ENCODE measurements at places on chromosomes 2 and 18.

- no peak for DNase-seq
These were observed 9.2 kb upstream of the TMEM247 start for GRCh38 chr2:46470114-46470628.

GRCh38 chr18:35038881-35039491 is 2.2 kb upstream of the MAPRE2 start:
- no peak for DNase-seq

DNA sequence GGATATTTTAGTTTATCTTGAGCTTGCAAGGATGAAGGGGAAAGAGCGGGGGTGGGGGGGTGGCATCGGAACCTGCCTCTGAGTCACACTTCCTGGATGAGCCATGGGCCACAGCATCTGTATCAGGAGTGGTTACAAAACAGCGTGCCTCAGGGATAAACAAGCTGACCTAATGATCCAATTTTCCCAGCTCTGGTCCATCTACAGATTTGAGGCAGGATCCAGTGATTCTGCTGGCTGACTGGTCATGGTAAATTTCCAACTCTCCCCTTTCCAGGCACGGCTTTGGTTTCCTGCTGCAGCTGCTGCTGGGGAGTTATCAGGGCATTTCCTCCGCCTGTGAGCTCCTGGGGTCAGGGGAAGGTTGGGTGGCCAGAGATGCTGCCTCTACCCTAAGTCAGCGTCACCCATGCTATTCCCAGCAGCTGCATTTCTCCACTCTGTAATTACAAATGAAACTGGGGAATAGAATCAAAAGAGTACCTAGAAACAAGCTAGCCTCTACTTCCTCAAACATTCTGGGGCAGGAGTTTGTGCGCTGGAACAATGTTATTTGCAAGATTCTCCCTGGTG is 4.7 kb upstream of the HPCAL1 start:
- peak; percentile 51 for DNase-seq

DNA sequence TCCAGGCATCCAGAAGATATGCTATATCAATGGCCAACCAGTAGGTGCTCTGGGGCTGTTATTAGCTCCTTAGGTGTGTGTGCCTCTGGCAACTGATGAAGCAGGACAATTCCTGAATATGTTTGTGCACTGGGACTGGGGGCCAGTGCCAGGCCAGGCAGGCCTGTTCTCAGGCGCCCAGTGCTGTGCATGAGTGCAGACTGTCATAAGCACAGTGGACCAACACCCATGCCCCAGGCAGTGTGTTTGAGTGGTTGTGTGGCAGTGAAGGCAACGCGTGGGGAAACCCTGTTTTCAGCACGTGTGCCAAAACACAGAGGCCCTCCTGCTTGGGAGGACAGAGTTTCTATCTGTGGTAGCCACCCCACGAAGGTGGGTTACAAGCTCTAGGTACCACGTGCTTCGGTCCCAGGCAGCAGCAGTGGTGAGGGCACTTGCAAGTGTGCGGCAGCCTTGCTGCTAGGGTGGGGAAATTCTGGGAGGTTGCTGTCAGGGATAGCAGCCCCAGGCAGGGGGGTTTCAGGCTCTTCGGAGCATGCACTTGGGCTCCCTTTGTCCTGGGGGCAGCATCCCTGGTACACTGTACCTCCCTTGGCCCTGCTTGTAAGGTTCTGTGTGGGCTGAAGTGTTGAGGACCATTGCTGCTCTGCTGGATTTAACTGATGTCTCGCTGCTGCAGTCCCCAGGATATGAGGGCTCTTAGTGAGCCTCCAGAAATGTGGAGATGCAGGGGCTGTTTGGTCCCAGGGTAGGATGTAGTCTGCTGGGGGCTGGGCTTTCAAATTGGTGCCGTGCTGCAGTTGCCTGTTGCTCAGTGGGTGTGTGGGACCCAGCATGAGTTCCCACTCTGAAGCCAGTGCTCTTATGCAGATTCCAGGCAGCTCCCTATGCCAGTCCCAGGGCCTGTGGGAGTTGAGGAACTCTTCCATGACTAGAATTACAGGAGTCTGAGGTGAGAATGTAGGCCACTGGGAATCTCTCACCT is 280.9 kb downstream of the RPRM start:
- no peak for DNase-seq

- DNase-seq, result no peak
These were observed 4.8 kb upstream of the ZFP36L2 start for GRCh38 chr2:43230951-43231827.

DNA sequence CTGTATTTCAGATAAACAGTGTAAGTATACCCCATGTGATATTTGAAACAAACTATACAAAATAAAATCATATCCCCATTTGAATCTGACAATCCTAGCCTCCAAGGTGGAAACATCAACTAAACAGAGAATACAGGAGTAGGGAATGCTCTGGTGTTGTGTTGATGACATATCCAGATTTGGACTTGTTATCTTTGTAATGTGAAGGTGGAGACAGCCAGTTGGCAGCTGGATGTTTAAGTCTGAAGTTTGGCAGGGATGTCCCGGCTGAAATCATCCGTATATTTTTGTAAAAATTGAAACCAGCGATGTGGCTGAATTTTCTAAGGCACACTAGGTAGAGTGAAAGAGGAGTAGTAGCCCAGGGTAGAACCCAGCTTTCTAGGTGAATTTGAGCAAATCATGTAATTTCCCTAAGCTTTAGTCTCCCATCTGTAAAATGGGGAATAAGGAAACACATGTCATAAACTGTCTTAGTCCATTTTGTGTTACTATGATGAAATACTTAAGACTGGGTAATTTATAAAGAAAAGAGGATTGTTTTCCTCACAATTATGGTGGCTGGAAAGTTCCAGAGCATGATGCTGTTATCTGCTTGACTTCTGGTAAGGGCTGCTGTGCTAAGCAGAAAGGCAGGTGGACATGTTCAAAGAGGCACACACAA is 246.6 kb upstream of the APCDD1 start:
- DNase-seq, result no peak

DNA sequence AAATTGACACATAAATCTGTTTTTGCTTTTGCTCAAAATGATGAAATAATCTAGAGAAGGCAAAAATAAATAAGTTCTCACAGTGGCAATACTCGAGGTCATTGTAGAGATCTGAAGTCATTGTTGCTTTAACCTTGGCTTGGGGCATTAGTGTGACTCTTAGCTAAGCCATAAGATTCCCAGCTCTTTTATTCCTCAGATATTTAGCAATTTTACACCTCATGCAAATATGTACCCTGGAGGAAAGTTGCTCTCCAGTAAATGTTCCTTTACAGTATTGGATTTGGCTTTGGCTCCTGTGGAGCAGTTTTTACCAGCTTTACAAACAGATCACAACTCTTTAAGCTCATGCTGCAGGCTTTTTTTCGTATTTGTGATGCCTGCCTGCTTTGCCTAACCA is 134.2 kb upstream of the NABP1 start:
- DNase-seq, result no peak

GRCh38 chr2:170092436-170093060 is 85.4 kb upstream of the MYO3B start:
- no peak for DNase-seq

DNA sequence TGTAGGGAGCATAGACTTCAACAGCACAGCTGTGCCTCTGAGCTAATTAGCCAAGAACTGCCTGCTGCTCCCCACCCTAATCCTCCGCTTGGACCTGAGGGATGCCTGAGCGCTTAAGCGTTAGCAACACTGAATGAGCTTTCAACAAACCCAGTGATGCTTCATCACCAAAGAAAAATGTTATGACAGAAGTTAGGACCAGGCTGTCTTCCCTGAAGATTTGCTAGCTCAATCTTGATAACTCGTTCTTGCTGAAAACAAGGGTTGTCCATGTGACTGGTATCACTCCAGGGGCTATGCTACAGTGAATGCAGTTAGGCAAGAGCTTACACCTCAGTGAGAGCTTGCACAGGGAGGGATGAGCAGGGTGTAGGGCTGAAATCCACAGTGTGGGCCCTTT is 190.7 kb upstream of the SIX2 start:
- DNase-seq, result peak; percentile 68

All from femur (tissue), 1 donor.